Dermis blood vessel endothelial cell (primary cell): ENCODE measurements at places on chromosomes 6 and 20. TPM values are rescaled to one million over a fixed set of nuclear protein-coding genes. Genes with fewer than 3 reads are reported as not detected.

Gene DNMT3B
- 2.9 and 5.5 TPM in 2 replicates for total RNA-seq

GRCh38 chr6:93036835-93037234, 382.5 kb downstream of the EPHA7 start:
- peak; percentile 59 for DNase-seq

Gene TRAPPC3L
- total RNA-seq: 0.17 TPM in 1 of 2 replicates, not detected in the other

GRCh38 chr20:43936104-43936770, 21.6 kb downstream of the TOX2 start:
- DNase-seq: no peak

DNA sequence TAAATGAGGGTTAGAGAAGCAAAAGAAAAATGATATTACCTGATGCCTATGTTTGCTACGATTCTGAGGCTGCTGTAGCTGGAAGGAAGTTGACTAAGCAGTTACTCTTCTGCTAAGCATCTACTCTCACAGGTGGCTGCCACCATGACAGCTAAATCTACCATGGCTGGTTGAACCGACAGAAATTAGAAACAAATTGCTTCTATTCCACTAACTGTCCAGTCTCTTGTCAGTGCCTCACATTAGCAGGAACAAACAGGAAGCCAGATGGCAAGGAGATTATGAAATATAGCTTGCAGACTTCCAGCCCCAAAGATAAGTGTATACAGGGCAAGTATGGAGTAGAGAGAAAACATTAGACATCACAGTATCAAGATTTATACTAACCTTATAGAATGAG, 59.4 kb upstream of the TMEM200A start:
- no peak for DNase-seq

Gene ACAT2
- total RNA-seq: 40.2 and 81.4 TPM in 2 replicates

- no peak for DNase-seq
These were observed 163.6 kb upstream of the PDE10A start for GRCh38 chr6:165826487-165827189.

DNA sequence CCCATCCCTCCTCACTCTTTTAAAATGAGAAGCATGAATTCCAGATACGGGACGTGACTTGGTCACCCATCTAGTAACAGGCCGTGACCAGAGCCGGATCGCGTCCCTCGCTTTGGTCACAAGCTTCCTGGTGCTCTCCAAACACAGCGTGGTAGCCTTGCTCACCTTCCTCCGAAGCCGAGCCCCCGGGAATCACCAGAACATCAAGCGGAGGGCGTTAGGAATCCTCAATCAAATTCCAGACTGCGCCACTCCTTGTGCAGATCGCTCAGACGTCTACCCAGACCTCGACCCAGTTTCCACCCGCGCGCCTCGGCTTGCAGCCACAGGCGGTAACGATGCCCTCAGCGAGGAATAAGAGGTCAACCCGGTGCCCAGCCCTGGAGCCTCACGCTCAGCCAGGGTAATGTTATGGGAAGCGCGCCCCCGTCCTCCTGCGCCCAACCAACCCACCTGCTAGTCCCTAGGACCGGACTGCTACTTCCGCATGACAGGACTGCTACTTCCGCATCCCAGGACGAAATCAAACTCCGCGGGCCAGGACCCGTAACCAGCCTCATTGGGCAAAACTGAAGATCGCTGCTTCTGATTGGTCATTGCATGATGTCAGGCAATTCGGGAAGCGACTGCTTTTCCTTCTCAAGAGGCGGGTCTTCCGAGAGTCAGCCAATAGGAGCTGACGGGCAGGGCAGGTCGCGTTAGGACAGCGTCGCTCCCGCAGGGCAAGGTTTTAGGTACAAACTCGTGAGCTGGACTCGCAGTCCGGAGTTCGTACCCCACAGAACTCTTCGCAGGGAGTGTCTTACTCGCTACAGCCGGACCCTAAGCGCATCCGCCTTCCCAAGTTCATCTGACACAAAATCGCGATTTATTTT, at the start of gene MTFR2:
TSS of gene MTFR2 (minus strand) at position 501 of the 875 bp plus-strand sequence. CDS start 1,212 bp downstream, outside the sequence.
- DNase-seq: peak; percentile 100

Gene OR2H2
- not detected in 2 replicates for total RNA-seq

DNA sequence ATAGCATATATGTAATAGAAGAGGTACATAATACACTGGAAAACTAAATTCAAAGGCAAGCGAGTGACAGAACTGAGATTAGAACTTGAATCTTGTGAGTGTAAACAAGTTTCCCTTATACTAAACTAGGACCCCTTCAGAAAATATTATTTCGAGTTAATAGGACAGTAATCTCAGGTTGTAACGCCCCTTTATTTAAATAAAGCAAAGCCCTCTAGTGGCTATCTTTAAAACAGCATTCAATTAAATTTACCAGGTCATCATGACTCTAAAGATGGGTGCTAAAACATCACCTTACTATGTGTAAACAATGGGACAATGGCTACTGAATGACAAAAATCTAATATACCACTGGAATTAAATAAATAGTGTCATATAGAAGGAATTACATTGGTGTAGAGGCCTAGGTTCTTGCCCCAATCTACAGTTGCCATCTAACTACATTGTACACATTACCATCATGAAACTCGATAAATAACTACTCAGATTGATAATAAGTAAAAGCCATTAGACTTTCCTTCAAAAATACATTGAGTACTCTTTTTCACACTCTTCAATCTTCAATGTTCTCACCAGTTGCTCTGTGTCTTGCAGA, 255.4 kb upstream of the IRAK1BP1 start:
- DNase-seq: peak; percentile 51

DNA sequence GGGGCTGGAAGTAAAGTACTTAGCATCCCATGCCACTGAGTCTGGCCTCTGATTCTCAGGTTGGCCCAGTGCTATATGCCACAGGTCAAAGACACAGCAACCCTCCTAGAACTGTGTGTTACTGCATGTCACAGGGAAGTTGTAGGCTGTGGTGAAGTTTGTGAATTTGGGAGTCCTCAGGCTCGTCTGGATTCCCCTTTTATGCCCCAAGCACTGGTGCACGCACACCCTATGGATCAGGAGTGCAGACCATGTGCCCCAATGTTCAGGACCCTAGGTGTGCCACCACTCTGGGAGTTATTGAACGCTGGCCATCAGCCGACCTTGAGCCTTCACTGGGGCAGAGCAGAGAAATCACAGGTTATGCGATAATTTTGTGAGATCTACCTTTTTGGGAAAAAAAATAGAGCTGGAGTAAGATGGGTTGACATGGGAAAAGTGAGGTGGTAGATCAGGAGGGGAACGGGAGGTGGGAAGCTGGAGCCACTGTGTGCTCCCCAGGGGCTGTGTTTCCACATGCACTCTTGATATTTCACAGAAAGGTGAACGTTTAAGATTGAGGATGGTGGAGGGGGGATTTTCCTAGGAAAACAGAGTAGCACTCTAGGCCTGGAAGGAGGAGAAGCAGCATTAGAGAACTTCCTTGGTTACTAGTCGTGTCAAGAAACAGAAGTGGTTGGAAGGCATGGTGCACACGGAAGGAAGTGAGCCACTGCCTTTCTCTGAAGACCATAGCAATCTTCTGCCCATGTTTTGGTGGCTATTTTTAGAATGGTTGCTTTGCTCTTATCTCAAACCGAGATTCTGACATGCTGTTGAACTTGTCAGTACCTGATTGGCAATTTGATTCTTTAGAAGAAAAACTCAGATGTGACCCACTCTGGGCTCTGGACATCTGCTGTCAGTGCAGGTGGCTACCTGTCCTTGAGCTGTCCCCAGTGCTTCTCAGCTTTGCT, 44.1 kb downstream of the DUSP22 start:
- no peak for DNase-seq

DNA sequence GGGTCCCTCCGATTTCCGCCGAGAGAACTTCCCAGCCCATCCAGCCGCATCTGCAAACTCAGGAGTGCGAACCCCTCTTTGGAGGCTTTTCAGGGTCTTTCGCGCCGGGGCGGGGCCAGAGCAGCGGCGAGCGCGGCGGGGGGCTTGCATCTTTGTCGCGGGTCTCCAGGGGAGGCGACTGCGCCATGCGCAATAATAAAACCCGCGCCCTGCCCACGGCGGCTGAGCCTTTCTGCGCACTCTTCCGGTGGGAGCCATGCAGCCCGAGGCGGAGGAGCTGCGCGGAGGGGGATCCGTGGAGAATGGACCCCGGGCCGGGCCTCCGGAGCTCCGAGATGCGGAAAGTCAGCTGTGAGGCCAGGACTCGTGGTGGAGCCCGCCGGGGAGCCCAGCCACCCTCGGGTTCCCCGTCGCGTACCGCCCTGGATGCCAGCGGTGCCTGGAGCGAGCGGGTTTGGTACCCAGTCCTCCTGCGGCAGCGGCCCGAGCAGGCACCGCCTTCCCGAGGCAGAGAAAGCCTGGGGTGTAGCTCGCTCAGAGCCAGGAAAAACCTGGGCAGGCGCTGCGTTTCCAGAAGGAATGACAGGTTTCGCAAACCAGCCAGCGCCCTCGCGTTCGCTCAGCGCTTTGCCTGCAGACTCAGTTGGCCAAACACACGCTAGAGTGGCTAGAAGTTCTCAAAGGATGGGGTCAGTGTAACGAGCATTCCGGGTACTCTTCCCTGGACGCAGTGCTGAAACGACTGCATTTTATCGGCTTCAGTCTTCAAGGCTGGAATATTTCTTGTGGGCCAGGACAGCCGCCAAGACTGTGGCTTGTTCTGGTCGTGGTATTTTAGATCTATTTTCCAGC, 1.2 kb downstream of the AKAP12 start:
- DNase-seq: peak; percentile 70
